CD4-positive, CD25-positive, alpha-beta regulatory T cell (primary cell): ENCODE measurements at places on chromosomes 7 and 10. TPM values are rescaled to one million over a fixed set of nuclear protein-coding genes. Genes with fewer than 3 reads are reported as not detected.

- H3K27ac ChIP-seq: no peak overlapping the region
- peaks cover 13% of the 10 kb centered on the region for H3K4me1 ChIP-seq
- no peak for DNase-seq
- no peaks in the 10 kb centered on the region for H3K27me3 ChIP-seq
Observed at GRCh38 chr7:117019786-117020590, 66.7 kb downstream of the ST7 start.

CALHM3 gene
- total RNA-seq: not detected

ZNF365 gene
- 13.8 TPM for total RNA-seq

NPY4R gene
- not detected for total RNA-seq

DNA sequence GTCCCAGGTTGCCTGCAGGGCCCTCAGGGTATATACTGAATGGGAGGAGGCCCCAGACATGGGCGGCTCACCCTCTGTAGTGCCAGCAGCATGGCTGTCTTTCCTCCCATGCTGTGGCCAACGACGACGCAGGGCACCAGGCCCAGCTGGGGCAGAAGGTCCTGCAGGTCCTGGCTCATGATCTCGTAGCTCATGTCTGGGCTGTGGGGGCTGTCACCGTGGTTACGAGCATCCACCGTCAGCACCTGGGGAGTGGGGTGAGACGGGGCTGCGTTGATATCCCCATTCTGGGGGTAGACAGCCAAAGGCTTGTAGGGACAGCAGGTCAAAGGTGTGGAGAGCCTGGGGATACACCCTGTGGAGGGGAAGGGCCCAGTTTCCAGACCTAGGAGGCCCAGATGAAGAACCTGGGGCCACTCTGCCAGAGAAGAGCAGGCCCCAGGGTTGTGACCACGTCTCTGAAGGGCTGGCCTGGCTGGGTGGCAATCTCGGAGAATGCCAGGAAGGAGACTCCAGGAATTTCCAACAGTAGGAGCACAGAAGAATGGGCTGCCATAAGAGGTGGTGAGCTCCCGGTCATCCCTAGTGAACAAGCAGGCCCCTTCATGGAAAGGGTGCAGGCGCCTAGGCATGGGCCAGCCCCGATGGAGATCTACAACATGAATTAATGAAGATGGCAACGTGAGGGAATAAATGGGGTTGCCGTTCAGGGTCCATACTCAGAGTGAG is 947 bp downstream of the ABHD11 start:
- H3K4me1 ChIP-seq: peaks cover 16% of the 10 kb centered on the region
- H3K27ac ChIP-seq: peak overlapping the region; percentile 91
- no peak for DNase-seq

PWWP2B gene
- 10.9 TPM for total RNA-seq

DNA sequence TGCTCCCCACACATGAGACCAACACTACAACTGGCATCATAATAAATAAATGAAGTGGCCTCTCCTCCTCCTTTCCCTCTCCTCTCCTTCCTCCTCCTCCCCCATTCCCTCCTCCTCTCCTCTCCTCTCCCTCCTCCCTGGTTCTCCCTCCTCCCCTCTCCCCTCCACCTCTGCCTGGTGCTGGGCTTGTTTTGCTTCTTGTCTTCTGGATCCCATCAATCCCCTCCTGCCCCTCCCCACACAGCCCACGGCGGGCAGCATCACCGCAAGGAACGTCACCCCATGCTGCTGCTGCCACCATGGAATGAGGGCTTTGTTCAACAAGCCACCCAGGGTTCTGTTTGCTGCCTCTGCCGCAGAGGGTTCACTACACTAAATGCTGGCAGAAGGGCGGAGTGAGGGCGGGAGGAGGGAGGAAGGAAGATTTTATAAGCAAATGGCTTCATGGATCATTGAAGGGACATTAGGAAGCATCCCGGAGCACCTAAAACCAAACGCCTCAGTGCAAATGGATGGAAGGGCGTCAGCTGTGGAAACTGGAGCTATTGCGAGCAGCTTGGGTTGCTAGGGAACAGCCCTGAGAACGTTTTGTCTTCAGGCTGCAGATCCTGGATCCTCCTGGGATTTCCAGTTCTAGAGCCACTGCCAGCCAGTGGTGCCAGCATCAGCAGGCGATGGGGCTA is 379.7 kb upstream of the ZMIZ1 start:
- no peak overlapping the region for H3K4me3 ChIP-seq
- H3K4me1 ChIP-seq: no peaks in the 10 kb centered on the region
- DNase-seq: no peak
- no peaks in the 10 kb centered on the region for H3K36me3 ChIP-seq
- no peak overlapping the region for H3K27ac ChIP-seq
- peaks cover 4% of the 10 kb centered on the region for H3K27me3 ChIP-seq

MAD1L1 gene
- total RNA-seq: 282 TPM

CCDC7 gene
- 73.6 TPM for total RNA-seq

GRCh38 chr7:91915401-91916050 is 25.1 kb upstream of the AKAP9 start:
- H3K36me3 ChIP-seq: no peaks in the 10 kb centered on the region
- no peaks in the 10 kb centered on the region for H3K4me1 ChIP-seq
- no peak overlapping the region for H3K27ac ChIP-seq
- no peak for DNase-seq
- no peak overlapping the region for H3K4me3 ChIP-seq

DNA sequence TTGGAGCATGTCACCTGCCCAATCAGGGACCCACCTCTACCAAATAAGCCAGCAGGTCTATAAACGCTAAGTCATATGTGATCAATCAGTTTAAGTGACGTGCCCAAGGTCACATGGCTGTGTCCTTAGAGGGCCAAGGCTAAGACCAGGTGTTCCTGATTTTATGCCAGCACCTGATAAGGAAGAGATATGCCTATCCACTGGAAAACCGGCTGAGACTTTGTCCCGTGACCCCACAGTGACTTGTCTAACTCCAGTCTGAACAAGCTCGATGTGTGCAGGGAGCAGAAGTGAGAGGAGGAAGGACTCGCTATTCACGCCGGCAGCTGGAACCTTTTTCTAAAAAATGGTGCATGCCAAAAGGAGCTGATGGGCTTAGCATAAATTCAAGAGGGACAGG is 57.0 kb downstream of the PRKAG2 start:
- no peak for DNase-seq
- no peaks in the 10 kb centered on the region for H3K36me3 ChIP-seq
- H3K27ac ChIP-seq: no peak overlapping the region
- no peaks in the 10 kb centered on the region for H3K4me1 ChIP-seq
- H3K27me3 ChIP-seq: no peaks in the 10 kb centered on the region
- no peak overlapping the region for H3K4me3 ChIP-seq

GRCh38 chr10:33215635-33216034 is 118.8 kb downstream of the NRP1 start:
- H3K4me3 ChIP-seq: no peak overlapping the region
- no peaks in the 10 kb centered on the region for H3K27me3 ChIP-seq
- no peaks in the 10 kb centered on the region for H3K36me3 ChIP-seq

TAF3 gene
- total RNA-seq: 20.8 TPM

GRCh38 chr7:74344132-74344496 is 54.9 kb downstream of the CLIP2 start:
- no peaks in the 10 kb centered on the region for H3K27me3 ChIP-seq
- no peak overlapping the region for H3K4me3 ChIP-seq
- no peak for DNase-seq
- H3K4me1 ChIP-seq: no peaks in the 10 kb centered on the region
- H3K36me3 ChIP-seq: no peaks in the 10 kb centered on the region

TCAF2 gene
- total RNA-seq: 41.3 TPM

GRCh38 chr7:94301024-94301586 is 93.6 kb upstream of the COL1A2 start:
- no peak overlapping the region for H3K4me3 ChIP-seq
- DNase-seq: no peak
- H3K27me3 ChIP-seq: no peaks in the 10 kb centered on the region
- no peaks in the 10 kb centered on the region for H3K36me3 ChIP-seq

DNA sequence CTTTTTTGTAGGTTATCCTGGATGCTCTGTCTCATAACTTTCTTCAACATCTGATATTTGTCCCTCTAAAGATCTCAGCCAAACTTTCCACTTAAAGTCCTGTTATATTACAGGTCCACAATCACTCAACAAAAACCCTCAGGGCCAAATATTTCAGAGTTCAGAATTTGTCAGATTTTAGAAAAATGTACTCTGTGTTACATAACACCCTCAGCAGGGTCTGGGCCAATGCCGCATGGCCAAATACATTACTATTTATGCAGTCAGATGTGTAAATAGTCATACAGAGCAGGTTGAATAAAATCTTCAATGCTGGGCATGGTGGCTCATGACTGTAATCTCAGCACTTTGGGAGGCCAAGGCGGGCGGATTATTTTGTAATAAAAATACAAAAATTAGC is 11.5 kb downstream of the RAB19 start:
- peaks cover 4% of the 10 kb centered on the region for H3K36me3 ChIP-seq
- no peak overlapping the region for H3K27ac ChIP-seq
- no peak overlapping the region for H3K4me3 ChIP-seq
- no peaks in the 10 kb centered on the region for H3K4me1 ChIP-seq

- H3K27ac ChIP-seq: no peak overlapping the region
- no peak for DNase-seq
- H3K4me3 ChIP-seq: no peak overlapping the region
- no peaks in the 10 kb centered on the region for H3K36me3 ChIP-seq
- no peaks in the 10 kb centered on the region for H3K27me3 ChIP-seq
Observed at GRCh38 chr7:69515495-69516212, 82.6 kb upstream of the AUTS2 start.

DNA sequence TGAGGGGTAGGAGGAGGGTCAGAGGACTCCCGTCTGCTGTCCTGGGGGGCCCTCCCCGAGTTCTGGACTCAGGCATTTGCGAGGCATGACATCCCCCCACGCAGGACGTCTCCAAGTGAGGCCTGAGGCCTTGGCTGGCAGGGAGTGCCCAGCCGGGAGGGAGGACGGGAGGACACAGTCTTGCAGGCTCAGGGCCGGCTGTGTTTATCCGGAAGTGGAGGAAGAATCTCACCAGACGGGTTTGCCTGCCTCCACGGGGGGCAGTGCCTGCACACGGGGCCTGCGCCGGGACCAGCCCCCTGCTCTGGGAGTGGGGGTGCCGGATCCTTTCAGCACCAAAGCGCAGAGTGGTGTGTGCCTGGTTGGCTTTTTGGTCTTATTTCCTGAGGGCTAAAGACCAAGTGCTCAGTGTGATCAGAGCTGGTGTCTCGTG is 10.9 kb downstream of the PWWP2B start:
- H3K4me1 ChIP-seq: no peaks in the 10 kb centered on the region
- H3K4me3 ChIP-seq: no peak overlapping the region
- DNase-seq: no peak
- H3K27me3 ChIP-seq: no peaks in the 10 kb centered on the region
- no peak overlapping the region for H3K27ac ChIP-seq
